Occipital lobe (tissue), 3 donors: ENCODE measurements at places on chromosomes 2 and 18.

- DNase-seq: no peak
Measured at GRCh38 chr18:32244881-32245280, 55.0 kb downstream of the MEP1B start.

DNA sequence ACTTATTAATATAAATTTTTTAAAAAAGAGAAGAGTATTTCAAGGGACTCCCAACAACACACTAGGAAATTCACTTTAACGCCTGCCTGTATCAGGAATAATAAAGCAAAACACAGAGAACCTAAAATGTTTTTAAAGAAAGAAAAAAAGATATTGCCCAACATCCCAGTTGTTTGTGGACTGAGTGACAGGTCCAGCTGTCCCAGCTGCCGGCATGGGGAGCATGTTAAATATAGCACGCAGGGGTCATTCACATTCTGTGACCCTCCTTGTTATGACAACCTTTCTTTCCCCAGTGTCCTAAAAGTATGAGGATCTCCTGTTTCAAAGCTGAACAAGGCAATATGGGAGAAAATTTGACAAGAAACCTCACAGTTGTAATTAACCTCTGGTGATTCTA lies 4.4 kb downstream of the KLHL41 start:
- no peak for DNase-seq

- no peak for DNase-seq
Measured at GRCh38 chr2:236899146-236899545, 186.5 kb upstream of the COPS8 start.

GRCh38 chr2:82803307-82803706 lies 1655.8 kb downstream of the SUCLG1 start:
- no peak for DNase-seq

GRCh38 chr18:58784601-58785137 lies 80.0 kb upstream of the ZNF532 start:
- no peak for DNase-seq

- DNase-seq: no peak
Measured at GRCh38 chr18:12862467-12862866, 21.6 kb downstream of the PTPN2 start.

DNA sequence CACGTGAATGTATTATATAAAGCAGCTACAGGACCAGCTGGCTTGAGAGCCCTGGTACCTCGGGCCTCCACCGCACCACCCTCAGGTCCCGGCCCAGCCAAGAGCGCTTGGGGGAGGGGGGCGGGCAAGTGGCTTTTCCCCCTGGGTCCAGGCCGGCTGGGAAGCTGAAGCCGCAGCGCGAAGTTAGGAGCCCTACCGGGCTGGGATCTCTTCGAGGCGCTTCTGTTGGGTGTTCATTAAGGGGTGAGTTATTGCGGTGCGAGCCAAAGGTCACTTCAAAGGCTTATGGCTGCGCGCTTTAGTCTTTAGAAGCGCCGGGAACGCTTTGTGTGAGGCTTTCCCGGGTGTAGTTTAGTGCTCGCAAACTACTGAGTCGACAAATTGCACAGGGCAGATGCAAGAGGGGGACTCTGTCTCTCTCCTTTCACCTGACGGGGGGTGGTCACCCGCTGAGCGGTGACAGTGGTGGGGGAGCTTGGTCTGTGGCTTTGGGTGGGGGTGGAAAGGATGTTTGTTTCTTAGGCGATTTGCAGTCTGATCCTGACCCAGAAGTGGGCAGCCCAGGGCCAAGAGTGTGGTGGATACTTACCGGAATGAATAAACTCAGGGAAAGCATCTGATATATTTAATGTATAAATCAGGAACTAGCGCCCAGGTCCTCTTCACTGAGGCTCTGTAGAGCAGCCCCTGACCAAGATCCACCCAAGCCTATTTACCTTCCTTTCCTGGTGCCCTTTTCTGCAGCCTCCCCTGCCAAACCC lies 6.0 kb downstream of the HOXD3 start:
- DNase-seq: no peak

GRCh38 chr2:71291398-71291797 lies 40.2 kb upstream of the ZNF638 start:
- DNase-seq: no peak

- no peak for DNase-seq
Measured at GRCh38 chr2:147137711-147138110, 707.1 kb upstream of the ACVR2A start.

DNA sequence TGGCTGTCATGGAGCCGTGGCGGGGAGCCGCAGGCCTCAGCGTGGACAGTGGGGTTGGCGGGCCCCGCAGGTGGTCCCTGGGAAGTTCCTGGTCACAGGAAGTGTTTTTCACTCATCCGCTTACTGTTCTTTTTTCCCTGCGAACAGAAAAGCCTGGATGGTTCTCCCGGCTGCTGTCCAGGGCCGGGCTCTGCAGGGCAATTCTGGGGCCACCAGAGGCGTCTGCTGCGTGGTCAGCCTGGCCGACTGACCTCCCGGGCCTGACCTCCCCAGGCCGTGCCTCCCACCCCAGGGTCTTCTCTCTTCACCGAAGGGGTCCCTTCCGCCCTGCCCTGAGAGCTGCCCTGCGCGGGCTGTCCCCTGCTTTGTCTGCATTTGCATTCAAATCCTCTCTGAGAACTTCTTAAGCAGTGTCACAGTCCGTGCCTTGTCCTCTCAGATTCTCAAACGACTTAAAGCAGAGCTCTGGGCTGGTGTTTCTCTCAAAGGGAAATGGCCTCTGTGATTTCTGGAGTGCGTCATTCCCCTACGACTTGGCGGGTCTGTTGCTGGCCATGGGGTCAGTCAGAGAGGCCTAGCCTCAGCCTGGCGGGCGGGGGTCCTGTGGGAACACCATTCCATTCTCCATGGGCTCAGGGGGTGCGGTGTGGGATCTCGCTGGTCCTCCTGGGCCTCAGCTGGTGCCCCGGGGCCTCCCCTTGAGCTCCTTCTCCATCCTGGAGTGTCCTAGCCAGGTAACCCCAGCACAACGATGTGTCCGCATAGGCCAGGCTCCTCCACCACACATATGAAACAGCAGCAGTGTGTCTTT lies 38.3 kb downstream of the KLHL29 start:
- no peak for DNase-seq

GRCh38 chr2:96359310-96359709 lies 23.7 kb downstream of the NCAPH start:
- DNase-seq: no peak

GRCh38 chr2:236862961-236863728 lies 222.5 kb upstream of the COPS8 start:
- DNase-seq: no peak

GRCh38 chr2:175030380-175031271 lies 25.4 kb upstream of the CHN1 start:
- DNase-seq: no peak

DNA sequence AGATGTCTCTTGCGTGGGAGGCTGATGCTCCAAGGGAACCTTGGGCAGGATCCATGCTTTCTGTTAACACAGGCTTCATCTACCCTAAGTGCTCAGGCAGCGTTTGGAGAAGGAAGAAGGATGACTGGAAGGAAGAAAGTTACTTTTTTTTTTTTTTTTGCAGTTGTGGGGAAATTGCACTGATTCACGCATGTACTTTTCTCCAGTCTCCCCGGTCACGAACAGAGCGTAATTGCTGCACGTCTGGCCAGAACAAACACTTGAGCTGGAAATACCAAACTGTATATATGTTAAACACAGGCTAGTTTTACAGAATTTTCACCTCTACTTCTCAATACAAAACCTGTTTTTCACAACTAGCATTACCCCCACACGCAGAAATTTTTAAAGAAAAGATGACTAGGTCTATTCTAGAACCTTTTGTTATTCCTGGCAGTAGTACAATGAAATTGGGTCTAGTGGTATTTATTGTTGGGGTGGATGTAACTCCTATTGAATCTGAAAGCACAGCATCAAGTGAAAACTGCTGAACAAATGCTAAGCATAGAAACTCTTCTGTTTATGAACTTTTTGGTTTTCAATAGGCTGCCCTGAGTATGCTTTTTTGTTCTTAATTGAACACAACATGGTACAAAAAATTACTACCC lies 9.3 kb upstream of the SCYGR5 start:
- DNase-seq: no peak

DNA sequence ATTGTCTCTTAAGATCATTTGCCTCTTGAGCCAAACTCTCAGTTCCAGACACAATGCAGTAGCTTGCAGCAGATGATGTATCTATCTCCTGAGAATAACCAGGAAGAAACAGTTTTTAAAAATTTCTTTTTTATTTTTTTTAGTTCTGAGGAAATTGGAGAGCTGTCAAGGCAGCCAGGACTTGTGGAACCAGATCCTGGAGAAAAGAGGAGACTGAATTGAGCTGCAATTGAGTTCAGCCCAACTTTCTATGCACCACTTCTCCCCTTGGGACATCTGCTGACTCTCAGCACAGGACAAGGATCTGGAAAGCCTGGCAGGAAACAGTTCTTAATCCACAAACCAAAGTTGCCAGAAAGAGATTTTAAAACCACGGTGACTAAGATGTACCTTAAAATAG lies 13.5 kb upstream of the CSRNP3 start:
- DNase-seq: no peak
